ENCODE measurements at places on chromosomes 6 and 20.

- DNase-seq = no peak
These were observed 12.9 kb upstream of the GCM1 start for GRCh38 chr6:53161481-53162009.

DNA sequence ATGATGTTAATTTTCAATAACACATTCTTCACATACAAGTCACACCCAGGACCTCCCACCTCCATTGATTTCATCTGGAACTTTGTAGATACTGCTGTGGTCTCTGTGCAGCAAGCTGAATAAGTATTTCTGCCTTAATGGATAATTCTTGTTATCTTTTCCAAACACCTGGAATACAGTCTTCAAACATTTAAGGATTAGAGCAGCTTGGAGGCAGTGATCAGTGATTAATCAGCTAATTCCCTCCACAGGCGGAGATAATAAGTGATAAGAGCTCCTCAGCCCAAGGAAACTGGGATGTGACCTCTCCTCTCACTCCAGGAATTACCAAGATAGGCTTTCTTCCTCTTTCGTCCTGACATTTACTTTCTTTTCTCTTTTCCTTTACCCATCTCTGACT is 110.7 kb downstream of the FIG4 start:
- DNase-seq = no peak

DNA sequence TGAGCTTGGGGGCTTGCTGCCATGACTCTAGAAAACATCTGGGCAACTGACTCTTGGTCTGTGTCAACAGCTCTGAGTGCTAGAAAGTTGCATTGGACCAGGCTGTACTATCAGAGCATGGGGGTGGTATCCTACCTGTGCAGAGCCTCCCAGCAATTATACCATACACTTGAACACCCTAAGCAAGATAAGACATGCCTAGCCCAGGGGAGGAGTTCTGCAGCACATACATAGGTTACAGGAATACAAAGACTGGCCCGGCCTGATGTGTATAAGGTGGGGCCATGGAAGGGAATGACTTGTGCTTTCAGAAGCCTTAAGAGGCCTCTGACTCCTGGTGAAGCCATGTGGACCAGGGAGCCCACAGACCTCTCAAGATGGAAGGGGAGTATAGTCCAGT is 11.4 kb upstream of the MOCS1 start:
- DNase-seq = no peak

- no peak for DNase-seq
These were observed 262.9 kb upstream of the BTBD3 start for GRCh38 chr20:11654766-11655165.

DNA sequence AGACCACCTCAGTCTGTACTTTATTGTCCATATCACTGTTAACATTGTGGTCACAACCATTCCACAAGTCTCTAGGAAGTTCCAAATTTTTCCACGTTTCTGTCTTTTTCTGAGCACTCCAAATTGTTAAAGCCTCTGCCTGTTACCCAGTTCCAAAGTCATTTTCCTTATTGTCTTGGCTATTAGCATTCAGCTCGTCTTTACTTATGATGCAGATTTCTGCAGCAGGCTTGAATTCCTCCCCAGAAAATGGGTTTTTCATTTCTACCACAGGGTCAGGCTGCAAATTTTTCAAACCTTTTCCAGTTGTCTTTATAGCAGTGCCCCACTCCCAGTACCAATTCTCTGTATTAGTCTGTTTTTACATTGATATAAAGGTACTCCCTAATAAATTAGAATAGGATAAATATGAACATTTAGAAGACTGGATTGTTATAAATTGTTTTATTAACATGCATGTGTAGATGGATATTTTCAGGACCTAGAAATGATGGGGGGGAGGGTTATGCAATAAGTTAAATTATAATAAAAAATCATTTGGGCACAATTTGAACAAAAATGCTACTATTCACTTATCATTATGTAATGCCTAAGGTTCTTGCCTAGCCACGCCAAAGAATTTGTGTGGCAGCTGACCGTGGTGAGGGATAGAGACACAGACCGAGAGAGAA is 595.3 kb upstream of the ADGRB3 start:
- no peak for DNase-seq

DNA sequence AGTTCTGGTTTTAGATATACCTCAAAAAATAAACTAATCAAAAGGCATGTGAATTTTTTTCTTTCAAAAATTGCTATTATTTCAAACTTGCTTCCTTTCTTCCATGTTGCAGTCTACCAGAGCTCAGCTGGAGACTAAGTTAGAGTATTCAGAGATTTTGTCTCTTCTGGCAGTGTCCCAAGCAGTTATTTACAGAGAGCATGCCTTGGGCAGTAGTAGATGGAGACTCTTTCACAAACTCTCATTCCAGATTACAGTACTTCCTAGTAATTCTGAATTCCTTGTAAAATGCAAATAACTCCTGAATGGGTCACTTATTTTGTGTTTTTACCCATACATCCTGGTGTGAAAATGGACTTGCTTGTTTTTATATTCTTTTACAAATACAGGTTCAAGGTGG is 703.4 kb downstream of the EPHA7 start:
- DNase-seq = no peak

DNA sequence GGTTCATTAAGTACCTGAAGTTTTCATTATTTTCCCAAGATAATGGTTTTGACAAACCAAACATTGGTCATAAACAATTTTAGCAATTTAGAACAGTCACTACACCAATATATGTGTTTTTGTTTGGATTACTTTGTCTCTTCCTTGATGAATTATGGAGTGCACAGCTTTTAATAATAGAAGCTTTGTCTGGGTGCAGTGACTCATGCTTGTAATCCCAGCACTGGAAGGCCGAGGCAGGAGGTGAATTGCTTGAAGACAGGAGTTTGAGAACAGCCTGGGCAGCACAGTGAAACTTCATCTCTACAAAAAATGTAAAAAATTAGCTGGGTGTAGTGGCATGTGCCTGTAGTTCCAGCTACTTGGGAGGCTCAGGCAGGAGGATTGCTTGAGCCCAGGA is 89.4 kb upstream of the ANKEF1 start:
- DNase-seq = no peak

GRCh38 chr6:41347378-41348050 is 12.1 kb downstream of the NCR2 start:
- DNase-seq = no peak

GRCh38 chr6:47439348-47439668 is 38.3 kb upstream of the CD2AP start:
- DNase-seq = no peak

Measured in stromal cell of bone marrow (primary cell).